Activated T-cell treated with anti-CD3 and anti-CD28 coated beads, Interleukin-2, amount 50 U/mL, for 72 hours (primary cell): ENCODE measurements at places on chromosomes 1 and 21. TPM values are rescaled to one million over a fixed set of nuclear protein-coding genes. Genes with fewer than 3 reads are reported as not detected.

Gene SPATA6
- total RNA-seq = 5.7 TPM

Gene ARHGAP30
- 192 TPM for total RNA-seq

DNA sequence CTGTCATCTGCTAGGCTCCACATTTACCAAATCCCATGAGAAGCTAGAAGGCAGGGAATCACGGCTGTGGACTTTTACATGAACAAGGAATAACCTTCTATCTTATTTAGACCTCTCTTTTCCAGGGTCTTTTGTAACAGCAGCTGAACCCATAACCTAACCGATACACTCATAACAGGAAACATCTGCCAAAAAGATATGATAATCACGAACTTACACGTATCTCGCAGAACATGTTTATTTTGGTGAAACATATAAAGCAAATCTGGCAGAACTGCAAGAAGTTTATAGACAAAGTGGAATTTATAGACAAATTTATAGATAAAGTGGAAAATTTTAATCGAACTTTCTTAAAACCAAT is 20.4 kb downstream of the TINAGL1 start:
- peaks cover 23% of the 10 kb centered on the region for H3K27me3 ChIP-seq
- no peak overlapping the region for H3K4me3 ChIP-seq
- no peaks in the 10 kb centered on the region for H3K4me1 ChIP-seq
- no peak for DNase-seq

Gene WLS
- not detected for total RNA-seq

GRCh38 chr1:11412141-11412540 is 66.8 kb upstream of the DISP3 start:
- no peaks in the 10 kb centered on the region for H3K27me3 ChIP-seq
- no peak overlapping the region for H3K27ac ChIP-seq
- H3K36me3 ChIP-seq = peaks cover 1% of the 10 kb centered on the region

GRCh38 chr1:89037186-89037585 is 14.5 kb upstream of the GBP3 start:
- peaks cover 11% of the 10 kb centered on the region for H3K36me3 ChIP-seq
- peaks cover 35% of the 10 kb centered on the region for H3K4me1 ChIP-seq
- peaks cover 30% of the 10 kb centered on the region for H3K27me3 ChIP-seq

DNA sequence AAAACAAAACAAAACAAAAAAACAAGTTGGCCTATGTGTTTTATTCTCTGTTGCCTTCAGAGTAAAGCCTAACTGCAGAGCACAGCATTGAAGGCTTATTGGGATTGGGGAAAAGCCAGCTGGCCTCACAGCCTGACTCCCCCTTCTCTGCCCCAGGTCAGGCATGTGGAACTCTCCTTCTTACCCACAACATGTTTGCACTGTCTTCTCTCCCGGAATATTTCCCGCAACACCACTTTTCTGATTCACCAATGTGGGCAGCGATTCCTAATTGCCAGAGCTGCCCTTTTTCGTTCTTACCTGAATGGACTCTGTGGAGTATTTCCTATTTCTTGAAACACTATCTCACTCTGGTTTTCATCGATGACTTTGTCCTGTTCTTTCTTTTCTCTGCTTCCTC is 2.8 kb upstream of the TARBP1 start:
- H3K36me3 ChIP-seq = no peaks in the 10 kb centered on the region
- H3K4me3 ChIP-seq = no peak overlapping the region
- peaks cover 32% of the 10 kb centered on the region for H3K4me1 ChIP-seq
- H3K27ac ChIP-seq = no peak overlapping the region
- H3K27me3 ChIP-seq = peaks cover 29% of the 10 kb centered on the region
- no peak for DNase-seq

- H3K4me3 ChIP-seq = no peak overlapping the region
- no peak overlapping the region for H3K27ac ChIP-seq
- peaks cover 21% of the 10 kb centered on the region for H3K4me1 ChIP-seq
- peaks cover 3% of the 10 kb centered on the region for H3K36me3 ChIP-seq
Observed at GRCh38 chr21:14632359-14632758, 86.2 kb upstream of the SAMSN1 start.

GRCh38 chr1:92927870-92928269 is 33.4 kb downstream of the DIPK1A start:
- peaks cover 36% of the 10 kb centered on the region for H3K4me1 ChIP-seq
- H3K27ac ChIP-seq = no peak overlapping the region
- H3K36me3 ChIP-seq = no peaks in the 10 kb centered on the region
- DNase-seq = no peak

GRCh38 chr1:203645996-203646395 is 19.4 kb downstream of the ATP2B4 start:
- H3K4me3 ChIP-seq = no peak overlapping the region
- H3K36me3 ChIP-seq = no peaks in the 10 kb centered on the region
- no peak for DNase-seq
- peaks cover 49% of the 10 kb centered on the region for H3K4me1 ChIP-seq
- no peaks in the 10 kb centered on the region for H3K27me3 ChIP-seq

Gene IRF2BP2
- total RNA-seq = 238 TPM

GRCh38 chr1:154533952-154534844 is 24.3 kb downstream of the UBE2Q1 start:
- no peak for DNase-seq
- no peaks in the 10 kb centered on the region for H3K4me1 ChIP-seq
- peaks cover 19% of the 10 kb centered on the region for H3K27me3 ChIP-seq

DNA sequence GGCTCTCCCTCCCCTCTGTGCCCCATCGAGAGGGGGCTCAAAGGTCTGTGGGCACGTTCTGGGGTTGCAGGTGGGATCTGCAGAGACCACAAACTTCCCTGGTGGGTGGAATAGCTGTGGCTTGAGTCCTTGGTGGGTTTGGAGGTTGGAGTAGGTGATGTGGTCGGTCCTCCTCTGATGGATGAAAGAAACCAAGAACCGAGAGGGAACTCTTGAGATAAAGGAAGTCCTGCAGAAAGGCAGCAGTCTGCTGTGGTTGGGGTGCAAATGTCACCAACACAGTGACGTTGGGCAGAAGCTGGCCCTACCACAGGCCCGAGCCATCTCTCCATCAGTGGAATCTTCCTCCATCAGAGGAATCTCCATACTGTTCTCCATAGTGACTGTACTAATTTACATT is 171.8 kb downstream of the FCRL5 start:
- H3K4me3 ChIP-seq = no peak overlapping the region
- peaks cover 24% of the 10 kb centered on the region for H3K27me3 ChIP-seq
- H3K27ac ChIP-seq = no peak overlapping the region
- no peak for DNase-seq
- no peaks in the 10 kb centered on the region for H3K36me3 ChIP-seq
- H3K4me1 ChIP-seq = no peaks in the 10 kb centered on the region

DNA sequence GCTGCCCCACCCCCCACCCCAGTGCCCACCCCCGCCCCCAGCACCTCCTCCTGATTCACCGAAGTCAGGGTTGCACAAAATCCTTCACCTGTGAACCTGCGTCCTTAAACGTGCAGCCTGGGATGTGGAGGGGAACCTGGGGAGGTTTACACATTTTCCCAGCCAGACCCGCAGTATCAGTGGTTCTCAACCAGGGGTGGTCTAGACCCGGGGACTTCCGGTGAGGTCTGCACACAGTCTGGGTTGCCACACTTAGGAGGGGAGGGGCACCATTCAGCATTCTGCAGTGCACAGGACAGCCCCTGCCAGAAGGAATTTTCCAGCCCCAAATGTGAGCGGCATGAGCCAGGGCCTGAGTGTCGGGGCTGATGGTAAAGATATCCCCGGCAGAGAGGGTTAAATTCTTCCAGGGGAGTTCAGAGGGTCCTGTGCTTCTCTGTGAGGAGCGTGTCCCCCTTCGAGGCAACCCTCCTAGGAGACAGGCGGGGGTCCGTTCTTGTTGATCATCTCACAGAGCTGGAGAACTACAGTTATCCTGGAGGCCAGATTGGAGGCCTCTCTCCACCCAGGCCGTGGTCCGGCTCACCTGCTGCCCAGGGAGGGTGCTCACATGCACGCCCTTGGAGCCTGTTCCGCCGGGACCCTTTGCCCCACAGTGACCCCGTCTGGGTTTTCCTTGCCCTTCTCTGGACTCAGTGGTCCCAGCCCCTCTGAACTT is 113.6 kb downstream of the SIK1 start:
- H3K4me1 ChIP-seq = no peaks in the 10 kb centered on the region
- H3K4me3 ChIP-seq = no peak overlapping the region
- H3K36me3 ChIP-seq = no peaks in the 10 kb centered on the region
- no peak overlapping the region for H3K27ac ChIP-seq

DNA sequence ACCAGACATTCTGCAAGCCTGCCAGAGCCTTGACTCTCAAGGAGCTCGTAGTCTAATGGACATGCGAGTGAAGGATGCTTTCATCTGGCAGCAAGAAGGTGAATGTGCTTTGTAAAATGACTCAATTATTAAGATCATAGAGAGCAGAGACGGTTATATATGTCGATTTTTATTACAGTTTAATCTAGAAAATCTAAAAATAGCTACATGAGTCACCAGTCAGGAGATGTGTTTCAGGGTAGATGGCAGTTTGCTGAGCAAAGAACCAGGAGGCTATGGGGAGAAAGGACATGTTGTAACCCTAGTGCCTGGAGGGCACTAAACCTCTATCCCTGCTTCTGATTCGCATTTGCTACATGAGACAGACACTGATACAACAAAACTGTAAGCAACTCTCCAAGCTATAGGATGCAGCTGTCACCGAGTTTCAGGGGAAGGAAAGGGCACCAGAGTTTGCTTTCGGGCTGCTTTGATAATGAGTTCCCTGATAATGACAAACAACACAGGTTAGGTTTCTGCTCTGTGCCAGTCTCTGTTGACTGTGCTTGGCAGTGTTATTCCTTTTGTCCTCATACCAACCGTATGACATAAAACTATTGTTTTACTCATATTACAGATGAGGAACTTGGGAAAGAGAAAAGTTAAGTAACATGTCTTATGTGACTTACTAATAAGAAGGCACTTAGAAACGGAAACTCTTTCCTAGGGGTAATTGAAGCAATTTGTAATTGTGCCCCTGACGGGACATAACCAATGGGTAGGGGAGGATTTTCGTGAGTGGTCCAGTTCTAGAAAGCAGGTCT is 43.2 kb downstream of the C1orf198 start:
- peaks cover 17% of the 10 kb centered on the region for H3K27me3 ChIP-seq
- DNase-seq = no peak
- no peak overlapping the region for H3K27ac ChIP-seq
- H3K36me3 ChIP-seq = no peaks in the 10 kb centered on the region
- H3K4me3 ChIP-seq = no peak overlapping the region

- H3K4me1 ChIP-seq = peaks cover 85% of the 10 kb centered on the region
- no peak for DNase-seq
- peaks cover 11% of the 10 kb centered on the region for H3K36me3 ChIP-seq
- H3K27ac ChIP-seq = peak overlapping the region; percentile 98
- H3K27me3 ChIP-seq = no peaks in the 10 kb centered on the region
Observed at GRCh38 chr1:113946678-113947387, 17.7 kb downstream of the HIPK1 start.

DNA sequence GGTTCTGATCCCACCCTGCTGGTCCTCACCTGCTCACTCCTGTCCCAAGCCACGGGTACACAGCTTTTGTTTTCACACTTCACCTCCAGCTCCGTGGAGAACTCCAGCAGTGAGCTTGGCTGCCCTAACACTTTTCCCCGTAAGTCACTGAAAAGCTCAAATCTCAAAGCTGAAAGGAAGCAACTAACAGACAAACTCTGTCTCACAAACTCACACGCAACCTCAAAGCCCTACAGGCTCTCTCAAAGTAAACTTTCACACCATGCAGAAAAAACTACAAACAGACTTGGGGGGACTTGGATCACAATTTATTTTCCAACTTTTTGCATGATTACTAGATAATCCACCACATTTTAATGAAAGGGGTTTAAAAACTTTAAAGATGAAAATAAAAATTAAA is 88.3 kb downstream of the AK5 start:
- no peak overlapping the region for H3K4me3 ChIP-seq
- no peak overlapping the region for H3K27ac ChIP-seq
- no peak for DNase-seq
- peaks cover 17% of the 10 kb centered on the region for H3K4me1 ChIP-seq

DNA sequence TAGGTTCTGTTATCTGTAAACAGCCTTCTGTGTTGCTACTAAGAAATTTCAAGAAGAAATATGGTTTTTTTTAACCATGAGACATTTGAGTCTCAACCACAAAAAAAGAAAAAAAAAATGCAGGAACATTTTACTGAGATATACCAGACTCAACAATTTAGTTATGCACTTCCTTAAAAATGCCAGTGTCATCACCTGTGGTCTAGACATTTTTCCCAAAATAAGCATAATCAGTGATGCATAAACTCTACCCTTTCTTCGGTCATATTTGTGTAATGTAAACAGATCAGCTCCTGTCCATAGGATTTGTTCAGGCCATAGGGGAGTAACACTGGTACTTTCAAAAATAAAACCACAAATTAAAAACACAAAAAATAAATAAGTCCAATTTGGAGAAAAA is 122.6 kb upstream of the TNFSF4 start:
- no peak for DNase-seq
- H3K4me3 ChIP-seq = no peak overlapping the region
- no peak overlapping the region for H3K27ac ChIP-seq
- no peaks in the 10 kb centered on the region for H3K27me3 ChIP-seq
- peaks cover 23% of the 10 kb centered on the region for H3K4me1 ChIP-seq

Gene PRELP
- total RNA-seq = not detected

- no peak for DNase-seq
- no peak overlapping the region for H3K27ac ChIP-seq
- H3K4me1 ChIP-seq = no peaks in the 10 kb centered on the region
- H3K36me3 ChIP-seq = no peaks in the 10 kb centered on the region
- peaks cover 40% of the 10 kb centered on the region for H3K27me3 ChIP-seq
Observed at GRCh38 chr1:22613572-22613918, 22.9 kb upstream of the C1QA start.

DNA sequence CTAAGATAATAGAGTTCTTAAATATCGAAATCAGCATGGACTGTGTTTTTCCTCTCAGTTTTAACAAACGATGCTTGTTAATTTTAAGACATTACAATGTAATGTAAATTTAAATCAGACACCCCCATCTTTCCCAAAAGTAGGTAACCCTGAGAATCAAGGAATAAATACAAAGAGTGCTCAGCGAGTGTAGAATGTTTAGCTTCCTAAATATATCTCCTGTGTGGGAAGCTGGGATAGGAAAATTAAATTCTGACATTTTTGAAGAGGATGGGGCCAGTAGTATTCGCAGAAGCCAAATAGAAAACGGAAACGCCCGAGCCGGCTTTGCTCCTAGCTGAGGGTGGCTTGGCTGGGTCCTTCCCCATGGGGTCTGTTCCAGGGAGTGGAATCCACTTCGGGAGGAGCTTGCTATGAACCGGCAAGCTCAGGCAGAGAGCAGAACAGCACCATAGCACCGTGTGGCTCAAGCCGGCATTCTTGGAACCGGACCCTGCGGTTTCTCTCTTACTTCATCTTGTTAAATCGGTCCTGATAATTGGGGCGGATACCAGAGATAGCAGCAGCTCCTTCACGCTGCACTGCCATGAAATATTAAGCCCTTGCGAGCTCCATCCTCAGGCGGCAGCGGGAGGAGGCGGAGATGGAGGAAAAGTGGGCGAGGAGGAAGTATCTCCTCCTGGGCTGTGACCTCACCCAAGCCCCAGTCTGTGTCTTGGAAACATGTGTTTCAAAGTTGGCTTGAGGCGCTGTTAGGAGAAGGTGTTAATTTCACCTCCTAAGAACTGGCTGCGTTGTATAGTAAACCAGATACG is 24.9 kb downstream of the MAP3K7CL start:
- no peaks in the 10 kb centered on the region for H3K27me3 ChIP-seq
- no peaks in the 10 kb centered on the region for H3K4me1 ChIP-seq
- no peak for DNase-seq
- H3K27ac ChIP-seq = no peak overlapping the region
- no peak overlapping the region for H3K4me3 ChIP-seq
